Thoracic aorta (tissue), 2 donors: ENCODE measurements at places on chromosomes 13 and 19.

GRCh38 chr13:62060570-62060969 lies 644.9 kb upstream of the PCDH20 start:
- no peak for DNase-seq

DNA sequence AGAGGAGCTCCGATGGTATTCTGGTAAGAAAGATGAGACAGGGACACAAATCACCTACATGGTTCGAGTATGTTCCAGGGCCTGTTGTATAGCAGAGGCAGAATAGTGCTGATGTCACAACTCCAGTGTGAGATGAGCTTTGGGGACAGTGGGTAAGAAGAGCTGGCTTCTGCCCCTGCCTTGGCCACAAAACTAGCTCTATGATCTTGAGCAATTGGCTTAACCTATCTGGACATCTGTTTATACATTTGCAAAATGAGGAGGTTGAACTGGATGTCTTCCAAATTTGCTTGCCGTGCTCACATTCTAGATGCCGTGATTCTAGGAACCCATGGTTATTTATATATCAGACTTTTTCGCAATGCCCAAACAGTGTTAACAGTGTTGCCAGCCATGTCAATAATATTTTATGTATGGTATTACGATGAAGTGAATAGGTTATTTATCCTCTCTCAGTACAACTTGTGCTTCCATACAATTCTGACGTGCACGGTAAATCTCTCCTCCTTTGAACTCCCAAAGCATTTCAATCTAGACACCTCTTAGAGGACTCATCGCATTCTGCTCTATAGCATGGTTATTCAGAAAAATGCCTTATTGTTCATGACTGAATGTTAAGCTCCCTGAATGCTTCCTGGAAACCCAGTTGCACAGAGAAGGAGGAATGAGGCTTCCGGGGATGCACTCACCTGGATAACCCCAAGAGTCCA lies 316.0 kb downstream of the FOXO1 start:
- DNase-seq = no peak

GRCh38 chr13:113086031-113086750 lies 19.4 kb upstream of the F7 start:
- no peak for DNase-seq

DNA sequence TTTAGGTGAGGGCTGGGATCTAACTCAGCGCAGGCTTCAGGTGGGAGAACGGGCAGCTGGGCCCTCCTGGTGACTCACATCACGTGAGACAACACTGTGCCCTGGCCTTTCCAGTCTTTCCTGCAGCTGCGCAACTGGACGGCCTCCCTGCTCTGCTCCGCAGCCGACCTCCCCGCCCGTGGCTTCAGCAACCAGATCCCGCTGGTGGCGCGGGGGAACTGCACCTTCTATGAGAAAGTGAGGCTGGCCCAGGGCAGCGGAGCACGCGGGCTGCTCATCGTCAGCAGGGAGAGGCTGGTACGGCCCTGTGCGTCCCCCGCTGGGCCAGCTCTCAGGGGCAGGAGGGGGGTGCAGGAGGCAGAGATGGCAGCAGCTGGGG lies 8.8 kb downstream of the SPPL2B start:
- no peak for DNase-seq

DNA sequence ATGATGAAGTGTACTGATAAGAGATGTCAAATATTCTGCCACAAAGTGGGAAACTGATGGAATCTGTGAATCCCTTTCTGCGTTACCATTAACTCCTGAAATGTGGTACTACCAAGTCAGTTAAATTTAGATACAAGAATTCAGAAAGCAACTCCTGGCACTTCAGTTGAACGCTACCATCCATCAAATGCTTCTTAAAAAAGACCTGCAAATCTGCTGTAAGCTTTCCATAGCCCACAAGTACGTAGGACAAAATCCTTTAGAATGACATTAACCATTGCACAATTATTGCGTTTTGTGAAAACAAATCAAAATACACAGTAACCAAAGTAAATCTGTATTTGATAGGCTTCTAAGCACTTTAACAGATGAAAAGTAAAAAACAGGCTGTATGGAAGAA lies 5.4 kb downstream of the SMAD9 start:
- no peak for DNase-seq

DNA sequence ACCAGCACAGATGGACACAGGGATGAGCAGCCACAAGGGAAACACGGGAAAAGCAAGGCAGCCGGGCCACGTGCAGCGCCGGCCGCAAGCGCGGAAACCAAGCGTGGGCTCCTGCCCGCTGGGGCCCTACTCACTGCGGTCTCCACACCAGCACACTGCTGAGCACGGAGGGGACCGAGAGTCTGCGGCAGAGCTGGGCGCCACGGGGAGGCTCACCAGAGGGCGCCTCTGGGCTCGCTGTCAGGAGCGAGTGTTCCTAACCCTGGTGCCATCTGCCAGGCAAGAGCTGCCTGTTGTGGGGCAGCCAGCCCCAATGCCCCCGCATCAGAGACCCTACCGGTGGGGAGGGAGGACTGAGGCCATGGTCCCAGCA lies 26.5 kb downstream of the MPND start:
- DNase-seq = no peak

GRCh38 chr19:40410030-40410389 lies 3.2 kb downstream of the PRX start:
- DNase-seq = no peak

- DNase-seq = no peak
Observed at GRCh38 chr13:109088624-109088917, 459.2 kb downstream of the MYO16 start.

- DNase-seq = no peak
Observed at GRCh38 chr13:49516467-49516866, 20.7 kb downstream of the PHF11 start.

DNA sequence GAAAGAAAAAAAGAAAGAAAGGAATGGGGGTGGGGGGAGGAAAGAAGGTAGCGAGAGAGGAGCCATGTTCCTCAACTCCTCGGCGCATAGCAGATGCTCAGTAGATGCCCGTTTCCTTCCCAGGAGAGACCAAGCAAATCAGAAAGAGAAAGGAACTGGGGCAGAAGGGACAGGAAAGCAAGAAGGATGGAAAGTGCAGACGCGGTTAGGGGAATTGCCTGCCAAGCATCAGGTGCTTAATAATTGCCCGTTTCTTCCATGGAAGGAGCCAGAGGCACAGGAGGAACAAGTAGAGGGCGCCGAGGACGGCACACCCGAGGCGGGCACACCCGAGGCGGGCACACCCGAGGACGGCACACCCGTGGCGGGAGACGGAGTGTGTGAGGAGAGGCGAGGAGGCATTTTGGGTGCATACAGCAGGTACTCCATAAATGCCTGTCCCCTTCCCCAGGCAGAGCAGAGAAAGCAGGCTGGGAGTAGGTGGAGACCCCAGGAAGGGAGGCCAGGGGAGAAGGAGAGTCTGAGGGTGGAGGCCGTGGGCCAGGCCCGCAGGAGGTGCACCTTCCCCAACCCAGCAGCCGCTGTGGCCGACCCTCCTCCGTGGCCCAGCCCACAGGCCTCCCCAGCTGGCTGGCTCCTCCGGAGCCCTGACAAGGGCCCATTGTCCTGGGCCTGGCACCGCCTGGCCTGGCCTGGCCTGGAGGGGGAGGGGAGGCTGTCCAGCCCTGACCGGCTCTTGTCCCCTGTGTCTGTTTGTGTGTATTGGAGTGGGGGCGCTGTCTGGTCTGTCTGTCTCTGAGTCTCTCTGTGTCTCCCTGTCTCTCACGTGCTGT lies 14.6 kb downstream of the JOSD2 start:
- DNase-seq = no peak

- no peak for DNase-seq
Observed at GRCh38 chr19:27654266-27654990, 1558.5 kb downstream of the UQCRFS1 start.

DNA sequence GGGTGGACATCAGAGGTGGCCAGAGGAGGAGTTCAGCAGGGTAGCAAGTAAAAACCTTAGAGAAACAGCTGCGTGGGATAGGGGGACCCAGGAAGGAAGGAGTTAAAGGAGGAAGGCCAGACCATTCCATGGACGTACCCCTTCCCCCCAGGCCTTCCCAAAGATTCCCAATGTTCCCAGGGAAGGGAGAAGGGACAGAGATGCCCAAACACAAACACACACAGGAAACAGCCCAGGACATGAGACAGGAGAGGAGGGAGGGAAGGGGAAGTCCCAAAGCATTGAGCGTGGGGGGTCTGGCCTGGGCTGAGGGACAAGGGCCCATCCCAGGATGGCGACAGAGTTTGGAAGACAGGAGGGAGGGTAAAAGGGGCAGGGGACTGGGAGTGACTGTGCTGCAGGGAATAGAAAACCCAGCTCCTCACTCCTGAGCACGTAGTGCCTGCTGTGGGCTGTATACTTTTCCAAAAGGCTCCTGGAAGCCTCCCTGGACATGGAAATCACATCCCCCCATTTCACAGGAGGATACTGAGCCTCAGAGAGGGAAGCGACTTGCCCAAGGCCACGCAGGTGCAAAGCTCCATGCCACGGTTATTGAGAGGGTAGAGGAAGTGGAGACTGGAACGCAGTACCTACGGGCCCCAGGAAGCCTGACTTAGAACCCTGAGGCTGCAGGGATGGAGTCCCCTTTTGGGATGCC lies 1.1 kb downstream of the SYDE1 start:
- DNase-seq = no peak

DNA sequence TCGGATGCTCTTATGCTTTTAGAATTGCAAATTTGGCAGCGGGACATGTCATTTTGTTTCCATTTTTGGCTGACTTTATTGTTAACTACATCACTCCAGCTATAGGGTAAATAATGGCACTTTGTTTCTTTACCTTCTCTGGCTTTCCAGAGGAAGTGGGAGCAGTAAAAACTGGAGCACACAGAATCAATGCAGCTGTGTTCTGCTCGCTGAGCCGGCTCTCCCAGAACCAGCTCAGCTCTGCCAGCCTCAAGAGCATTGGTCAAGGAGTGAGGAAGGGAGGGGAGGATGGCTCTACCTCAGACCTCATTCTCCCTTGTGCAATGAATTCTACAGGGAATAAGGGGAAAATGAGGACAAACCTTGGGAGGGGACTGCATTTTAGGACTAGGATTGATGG lies 50.5 kb upstream of the SPATA13 start:
- DNase-seq = no peak

- DNase-seq = no peak
Observed at GRCh38 chr13:21256351-21256761, 79.9 kb downstream of the MRPL57 start.

DNA sequence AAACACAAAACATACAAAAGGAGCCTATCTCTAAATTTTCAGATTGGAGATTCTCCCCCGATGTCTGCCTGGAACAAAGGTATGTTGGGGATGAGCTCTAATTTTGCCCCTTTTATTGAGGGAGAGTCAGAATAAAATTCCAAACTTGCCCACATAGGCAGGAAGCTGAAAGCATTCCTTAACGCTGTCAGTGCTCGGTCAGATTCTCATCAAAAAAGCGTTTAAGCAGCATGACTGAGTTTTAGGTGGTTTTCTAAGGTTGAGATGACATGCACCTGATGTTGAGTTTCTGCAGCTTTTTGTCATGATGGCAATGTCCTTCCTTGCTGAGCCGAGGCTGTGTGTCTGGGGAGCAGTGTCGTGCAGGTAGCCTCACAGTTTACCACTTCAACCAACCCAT lies 48.4 kb upstream of the MEDAG start:
- no peak for DNase-seq

DNA sequence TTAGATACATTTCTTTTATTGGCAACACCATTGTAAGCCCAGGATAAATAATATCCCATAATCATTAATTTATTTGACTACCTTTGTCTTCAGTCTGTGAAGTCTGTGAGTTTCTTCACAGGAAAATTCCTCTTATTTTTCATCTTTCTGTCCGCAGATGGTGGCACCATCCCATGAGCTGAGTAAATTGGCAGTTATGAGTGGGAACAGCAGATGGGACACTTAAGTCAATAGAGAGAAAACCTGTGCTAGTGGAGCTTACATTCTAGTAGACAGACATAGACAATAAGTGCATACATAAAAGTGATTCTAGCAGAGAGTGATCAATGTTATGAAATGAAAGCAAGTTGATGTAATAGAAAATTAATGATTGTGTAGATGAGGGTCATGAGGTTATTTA lies 638.2 kb upstream of the MIR17HG start:
- DNase-seq = no peak

DNA sequence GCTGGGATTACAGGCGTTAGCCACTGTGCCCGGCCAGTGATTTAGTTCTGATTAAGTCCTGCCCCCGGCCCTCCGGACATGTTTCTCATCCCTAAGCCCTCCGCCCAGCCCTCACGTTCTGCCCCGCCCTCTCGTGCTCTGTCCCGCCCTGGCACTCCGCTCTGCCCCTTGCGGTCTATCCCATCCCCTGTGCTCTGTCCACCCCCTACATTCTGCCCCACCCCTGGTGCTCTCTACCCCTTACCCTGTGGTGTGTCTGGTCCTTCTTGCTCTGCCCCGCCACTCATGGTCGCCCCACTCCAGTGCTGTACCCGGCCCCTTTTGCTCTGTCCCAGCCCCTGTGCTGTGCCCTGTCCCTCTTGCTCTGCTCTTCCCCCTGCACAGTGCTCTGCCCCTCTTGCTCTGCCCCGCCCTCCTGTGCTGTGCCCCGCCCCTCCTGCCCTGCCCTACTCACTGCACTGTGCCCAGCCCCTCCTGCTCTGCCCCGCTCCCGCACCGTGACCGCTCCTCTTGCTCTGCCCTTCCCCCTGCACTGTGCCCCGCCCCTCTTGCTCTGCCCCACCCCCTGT lies 3.0 kb downstream of the GTPBP3 start:
- DNase-seq = no peak
